Brain microvascular endothelial cell (primary cell): ENCODE measurements at places on chromosomes 12 and 14.

DNA sequence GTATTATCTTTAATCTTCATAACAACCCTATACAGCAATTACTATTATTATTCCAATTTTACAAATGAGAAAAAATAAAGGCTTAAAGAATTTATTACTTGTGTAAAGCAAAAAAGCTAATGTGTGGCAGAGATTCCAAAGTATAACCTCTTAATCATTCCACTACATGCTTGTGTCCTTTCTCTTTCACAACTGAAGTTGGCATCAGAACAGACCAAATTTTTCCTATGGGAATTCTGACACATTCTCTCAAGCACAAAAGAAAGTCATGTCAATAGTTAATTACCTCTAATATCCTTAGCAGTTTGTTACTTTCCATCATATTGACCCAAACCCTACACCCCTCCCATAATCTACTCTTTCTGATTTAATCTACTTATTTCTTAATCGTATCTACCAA is 86.7 kb downstream of the BCL2L14 start:
- no peak for DNase-seq

- DNase-seq: no peak
Observed at GRCh38 chr12:51379571-51379970, 11.6 kb downstream of the GALNT6 start.

DNA sequence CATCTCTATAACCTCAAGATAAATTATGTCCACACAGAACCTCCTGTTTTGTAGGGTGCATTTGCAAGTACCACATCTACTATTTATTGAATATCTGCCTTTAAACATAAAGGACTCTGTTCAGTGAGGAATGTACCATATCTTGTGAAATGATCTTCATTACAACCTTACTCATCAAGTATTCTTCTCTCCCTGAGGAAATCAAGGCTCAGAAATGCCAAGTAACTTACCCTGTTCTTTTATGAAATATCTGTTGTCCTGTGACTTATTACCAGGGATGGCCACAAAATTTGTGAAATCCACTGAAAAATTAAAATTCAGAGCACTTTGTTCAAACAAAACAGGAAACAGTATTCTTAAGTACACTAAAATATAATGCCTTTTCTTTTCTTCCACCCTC is 366.7 kb downstream of the GALC start:
- no peak for DNase-seq

DNA sequence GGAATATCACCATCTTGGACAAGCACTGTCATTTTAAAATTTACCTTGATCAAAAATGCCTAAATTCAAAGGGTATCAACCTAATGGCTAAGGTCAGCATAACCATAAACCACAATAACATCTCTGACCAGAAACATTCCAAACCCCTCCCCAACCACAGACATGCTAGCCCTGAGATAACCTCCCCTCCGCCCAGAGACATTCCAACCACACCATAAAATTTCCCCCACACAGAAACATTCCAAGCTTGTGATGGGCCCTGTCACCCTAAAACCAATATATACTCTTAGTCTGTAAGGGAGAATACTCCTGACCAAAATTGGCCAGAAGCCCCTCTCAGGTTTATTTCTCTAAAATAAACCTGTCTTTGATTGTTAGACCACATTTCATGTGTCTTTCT is 17.7 kb downstream of the EPYC start:
- DNase-seq: peak; percentile 40

DNA sequence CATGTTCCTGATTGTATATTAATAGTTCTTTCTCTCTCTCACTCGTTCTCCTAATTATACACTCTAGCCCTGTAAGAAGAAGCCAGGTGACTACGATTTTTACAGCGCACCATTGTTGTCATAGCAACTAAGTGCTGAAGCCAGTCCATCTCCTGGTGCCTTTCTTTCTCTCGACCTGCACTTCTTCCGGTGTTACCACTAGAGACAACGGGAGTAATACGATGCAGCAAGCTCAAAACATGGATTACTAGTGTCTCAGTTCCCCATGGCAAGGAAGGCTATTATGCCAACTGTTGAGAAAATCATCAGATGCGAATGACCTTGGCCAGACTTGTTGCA is 40.8 kb upstream of the DCD start:
- no peak for DNase-seq

DNA sequence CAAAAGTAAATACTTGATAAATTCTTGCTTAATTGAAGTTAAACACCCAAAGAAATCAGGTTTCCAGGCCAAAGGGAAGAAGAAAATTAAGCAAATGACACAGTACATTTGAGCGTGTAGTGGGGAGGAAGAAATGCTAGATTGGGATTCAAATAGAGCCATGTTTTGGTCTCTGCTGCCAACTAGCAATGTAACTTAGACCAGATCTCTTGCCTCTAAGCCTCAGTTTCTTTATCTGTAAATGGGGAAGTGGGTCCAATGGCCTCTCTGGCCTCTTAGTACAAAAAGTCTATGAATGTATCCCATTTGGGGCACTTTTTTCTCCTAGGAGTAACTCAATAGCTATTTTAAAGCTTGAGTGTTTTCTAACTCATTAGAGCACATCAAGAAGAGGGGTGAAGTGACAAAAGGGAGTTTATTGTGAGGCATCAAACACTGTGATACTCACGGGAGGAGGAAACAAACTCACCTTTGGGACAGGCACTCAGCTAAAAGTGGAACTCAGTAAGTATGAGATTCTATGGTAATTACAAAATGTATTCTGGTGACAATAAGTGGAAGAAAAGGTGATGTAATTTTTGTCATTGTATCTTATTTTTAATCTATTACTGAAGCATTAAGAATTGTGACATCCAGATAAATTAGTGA is 55.8 kb downstream of the DAD1 start:
- DNase-seq: no peak

DNA sequence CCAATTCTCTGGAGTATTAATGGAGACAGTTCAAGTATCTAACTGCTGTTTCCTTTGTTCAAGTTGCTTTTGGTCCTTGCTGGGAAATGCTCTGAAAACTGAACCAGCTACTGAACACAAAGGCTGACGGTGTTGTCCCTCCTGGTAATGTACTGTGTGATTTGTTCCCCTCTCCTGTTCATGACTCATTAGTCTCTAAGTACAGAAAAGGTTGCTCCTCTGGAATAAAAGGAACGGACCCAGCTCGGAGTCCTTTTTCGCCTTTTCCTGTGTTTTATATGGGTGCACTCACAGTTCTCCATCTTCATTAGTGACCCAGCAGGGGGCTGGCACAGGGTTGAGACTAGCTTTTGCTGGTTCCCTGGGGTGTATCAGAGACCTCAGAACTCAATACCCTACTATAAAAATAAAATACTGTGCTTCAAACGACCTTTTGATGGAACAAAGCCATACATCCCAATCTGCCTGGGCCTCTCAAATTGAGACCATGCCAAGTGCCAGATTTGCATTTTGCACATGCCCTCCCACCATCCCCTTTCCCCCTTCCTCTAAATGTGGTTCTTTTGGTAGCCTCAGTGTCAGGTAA is 269.7 kb downstream of the RAD51B start:
- peak; percentile 43 for DNase-seq

DNA sequence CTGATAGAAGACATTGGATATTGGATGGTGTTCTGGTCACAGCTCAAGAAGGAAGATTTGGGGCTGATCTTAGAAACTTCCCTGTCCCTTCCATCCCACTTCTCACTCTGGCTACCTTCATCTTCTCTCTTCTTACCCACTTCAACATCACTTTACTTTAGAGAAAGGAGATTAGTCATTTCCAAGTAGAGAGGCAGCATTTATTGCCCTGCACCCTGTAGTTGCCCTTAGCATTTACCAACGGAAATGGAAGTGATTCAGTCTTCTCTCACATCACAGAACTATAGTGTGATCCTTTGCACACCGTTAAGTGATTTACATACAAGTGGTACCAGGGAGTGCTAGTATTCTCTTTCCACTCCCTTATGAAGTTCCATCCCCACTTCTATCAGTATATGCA is 52.4 kb downstream of the PHLDA1 start:
- DNase-seq: peak; percentile 49

GRCh38 chr12:131260954-131261353 is 307.2 kb downstream of the ADGRD1 start:
- no peak for DNase-seq

GRCh38 chr14:66508846-66509621 is 1.1 kb downstream of the GPHN start:
- peak; percentile 25 for DNase-seq

DNA sequence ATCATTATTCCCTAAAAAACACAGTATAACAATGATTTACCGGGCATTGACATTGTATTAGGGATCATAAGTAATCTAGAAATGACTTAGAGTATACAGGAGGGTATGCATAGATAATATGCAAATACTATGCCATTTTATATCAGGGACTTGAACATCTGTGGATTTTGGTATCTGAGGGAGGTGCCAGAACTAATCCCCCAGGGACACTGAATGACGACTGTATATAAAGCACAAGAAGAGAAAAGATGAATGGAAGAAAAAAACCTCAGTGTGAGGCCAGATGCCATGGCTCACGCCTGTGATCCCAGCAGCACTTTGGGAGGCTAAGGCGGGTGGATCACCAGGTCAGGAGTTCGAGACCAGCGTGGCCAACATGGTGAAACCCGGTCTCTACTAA is 25.5 kb upstream of the COX6A1 start:
- DNase-seq: no peak

- no peak for DNase-seq
Observed at GRCh38 chr12:24950231-24950834, 1.4 kb upstream of the BCAT1 start.

DNA sequence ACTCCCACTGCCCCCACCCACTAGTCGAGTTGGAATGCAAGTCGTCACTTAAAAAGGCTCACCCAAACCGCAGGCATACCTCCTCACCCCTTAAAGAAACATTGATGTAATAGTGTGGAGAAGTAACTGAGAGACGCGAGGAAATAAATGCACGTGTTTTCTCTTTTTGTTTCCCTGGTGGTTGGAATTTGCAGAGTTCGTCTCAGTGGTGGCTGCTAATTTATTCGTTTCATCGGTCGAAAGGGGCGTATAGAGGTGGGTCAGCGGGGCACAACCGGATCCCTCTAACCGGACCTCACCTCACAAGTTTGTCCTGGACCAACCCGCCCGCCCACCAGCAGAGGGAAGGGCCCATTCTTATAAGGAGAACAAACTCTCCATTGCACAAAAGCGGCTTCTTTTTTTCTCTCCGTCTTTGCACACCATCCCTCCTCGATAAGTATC is 5.0 kb upstream of the NPAS3 start:
- DNase-seq: peak; percentile 37
